Daoy (cell line): ENCODE measurements at places on chromosomes 12 and 14.
A peak's percentile ranks its signal among the peaks of the same experiment; 100 is the strongest.

DNA sequence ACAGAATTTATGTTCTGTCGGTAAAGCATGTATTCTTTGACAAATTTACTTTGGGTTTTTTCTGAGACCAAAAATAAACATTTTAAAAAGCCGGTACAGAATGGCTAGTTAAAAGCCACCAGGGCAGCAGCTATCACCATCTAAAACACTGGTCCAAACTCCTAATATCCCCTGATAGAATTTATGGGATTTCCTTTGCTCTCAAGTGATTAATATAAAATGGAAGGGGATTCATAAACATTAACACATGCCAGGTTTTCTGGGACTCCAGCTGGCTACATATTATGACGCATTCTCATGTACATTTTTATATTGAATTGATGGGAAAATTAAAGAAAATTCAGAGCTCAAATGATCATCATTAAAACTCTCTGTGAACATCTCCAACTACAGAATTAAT, 640.8 kb downstream of the C12orf50 start:
- DNase-seq = no peak

- no peak for DNase-seq
These were observed 81.9 kb upstream of the ZFP36L1 start for GRCh38 chr14:68874746-68875155.

DNA sequence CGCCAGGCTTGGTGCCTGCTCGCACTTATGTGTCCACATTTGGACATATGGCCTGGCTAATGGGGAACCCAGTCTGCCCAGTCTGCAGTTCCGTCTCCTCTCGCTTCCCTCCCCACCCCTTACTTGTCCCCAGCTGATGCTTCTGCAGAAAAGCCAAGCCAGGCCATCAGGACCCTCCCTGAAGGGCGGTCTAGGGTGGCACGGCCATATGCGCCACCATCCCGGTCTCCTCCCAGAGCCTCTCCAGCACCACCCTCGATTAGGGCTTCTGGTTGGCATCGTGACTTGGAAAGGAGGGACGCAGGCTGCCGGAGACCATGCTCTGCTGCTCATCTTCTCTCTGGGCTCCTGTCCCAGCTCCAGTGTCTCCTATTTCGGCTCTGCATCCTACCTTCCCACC, 54.6 kb downstream of the CALM1 start:
- DNase-seq = no peak

GRCh38 chr12:19431407-19432308, 7.6 kb upstream of the AEBP2 start:
- no peak for DNase-seq

DNA sequence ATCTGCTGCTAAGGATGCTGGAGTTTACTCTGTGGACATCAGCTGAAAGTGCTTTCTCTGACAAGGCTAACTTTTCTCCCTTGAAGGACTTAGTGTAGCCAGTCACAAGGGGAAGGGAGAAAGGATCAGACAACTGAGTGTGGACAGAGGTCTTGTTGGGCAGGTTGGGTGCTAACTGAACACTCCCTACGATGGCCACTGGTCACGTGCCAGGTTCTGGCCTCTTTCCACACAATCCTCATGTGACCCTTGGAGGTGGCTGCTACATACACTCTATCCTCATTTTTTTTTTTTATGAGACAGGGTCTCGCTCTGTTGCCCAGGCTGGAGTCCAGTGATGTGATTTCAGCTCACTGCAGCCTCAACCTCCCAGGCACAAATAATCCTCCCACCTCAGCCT, 39.7 kb downstream of the FOXN4 start:
- no peak for DNase-seq

- DNase-seq = no peak
These were observed 9.1 kb downstream of the HEATR5A start for GRCh38 chr14:31411218-31411727.

GRCh38 chr12:124780752-124781685, 82.6 kb downstream of the SCARB1 start:
- no peak for DNase-seq

- DNase-seq = no peak
These were observed 11.0 kb downstream of the ITFG2 start for GRCh38 chr12:2823483-2823882.

GRCh38 chr14:95156161-95157047, 925 bp downstream of the DICER1 start:
- peak; percentile 39 for DNase-seq

DNA sequence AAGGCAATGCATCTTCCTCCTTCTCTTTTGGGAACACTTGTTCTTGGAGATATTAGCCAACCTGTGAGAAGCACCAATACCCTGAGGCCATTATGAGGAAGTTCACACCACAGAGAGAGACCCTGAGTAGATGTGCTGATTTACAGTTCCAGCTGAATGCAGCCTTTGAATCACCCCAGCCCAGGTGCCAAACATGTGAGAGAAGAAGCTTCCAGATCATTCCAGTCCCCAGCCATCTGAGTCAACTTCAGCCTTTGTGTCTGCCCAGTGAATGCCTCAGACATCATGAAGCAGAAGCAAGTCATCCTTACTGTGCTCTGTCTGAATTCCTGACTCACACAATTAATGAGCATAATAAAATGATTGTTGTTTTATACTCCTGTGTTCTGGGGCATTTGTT, 25.1 kb downstream of the C12orf42 start:
- peak; percentile 24 for DNase-seq

GRCh38 chr14:75293920-75294648, 15.5 kb downstream of the FOS start:
- peak; percentile 96 for DNase-seq

DNA sequence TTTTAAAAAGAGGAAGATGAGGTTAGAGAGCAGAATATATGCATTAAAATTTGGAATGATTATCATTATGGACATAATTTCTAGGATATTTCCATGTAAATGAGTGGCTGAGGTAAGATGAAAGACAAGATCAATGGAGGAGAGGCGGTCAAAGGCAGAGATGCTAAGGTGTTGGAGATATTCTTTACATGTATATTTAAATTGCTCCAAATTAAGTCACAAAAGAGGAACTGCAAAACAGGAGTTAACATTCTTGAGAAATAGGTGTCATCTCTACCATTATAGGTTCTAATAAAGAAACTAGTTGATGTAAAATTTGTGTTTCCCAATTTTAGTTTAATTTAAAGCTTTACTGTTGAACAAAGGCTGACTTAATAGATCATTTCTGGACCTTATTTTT, 268.5 kb upstream of the PPFIA2 start:
- no peak for DNase-seq

- DNase-seq = no peak
These were observed 235.4 kb upstream of the E2F7 start for GRCh38 chr12:77300811-77301210.

- no peak for DNase-seq
These were observed 40.0 kb downstream of the MYBPC1 start for GRCh38 chr12:101634724-101635123.

DNA sequence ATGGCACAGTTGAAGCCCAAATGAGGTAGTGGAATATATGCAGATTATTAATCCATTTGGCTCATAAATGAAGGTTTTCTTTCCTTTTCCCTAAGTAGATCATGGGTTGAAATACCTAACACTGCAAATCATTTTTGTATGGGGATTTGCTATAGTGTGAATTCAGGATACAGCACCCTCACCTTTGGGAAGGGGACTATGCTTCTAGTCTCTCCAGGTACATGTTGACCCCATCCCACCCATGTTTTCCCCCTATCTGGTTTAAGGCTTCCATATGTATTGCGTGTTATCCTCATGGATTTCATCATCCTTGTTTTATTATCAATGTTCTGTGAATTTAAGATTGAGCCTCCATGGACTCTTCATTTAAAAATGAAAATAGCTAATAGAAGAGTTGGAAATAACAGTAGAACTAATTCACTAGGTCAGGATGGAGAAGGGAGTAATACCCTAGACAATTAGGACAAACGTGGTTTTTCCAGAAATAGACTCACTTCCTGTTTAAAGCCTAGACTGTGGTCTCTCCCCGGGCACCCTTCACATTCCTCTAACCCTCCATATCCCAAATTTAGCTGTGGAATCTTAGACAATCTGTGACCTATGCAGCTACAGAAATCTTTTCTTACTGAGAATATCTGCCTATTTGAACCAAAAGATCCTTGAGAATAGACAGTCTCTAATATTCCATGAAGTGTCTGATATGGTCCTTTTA, 56.5 kb downstream of the DAD1 start:
- DNase-seq = peak; percentile 50

GRCh38 chr14:22565391-22565945, 23.6 kb downstream of the DAD1 start:
- no peak for DNase-seq

DNA sequence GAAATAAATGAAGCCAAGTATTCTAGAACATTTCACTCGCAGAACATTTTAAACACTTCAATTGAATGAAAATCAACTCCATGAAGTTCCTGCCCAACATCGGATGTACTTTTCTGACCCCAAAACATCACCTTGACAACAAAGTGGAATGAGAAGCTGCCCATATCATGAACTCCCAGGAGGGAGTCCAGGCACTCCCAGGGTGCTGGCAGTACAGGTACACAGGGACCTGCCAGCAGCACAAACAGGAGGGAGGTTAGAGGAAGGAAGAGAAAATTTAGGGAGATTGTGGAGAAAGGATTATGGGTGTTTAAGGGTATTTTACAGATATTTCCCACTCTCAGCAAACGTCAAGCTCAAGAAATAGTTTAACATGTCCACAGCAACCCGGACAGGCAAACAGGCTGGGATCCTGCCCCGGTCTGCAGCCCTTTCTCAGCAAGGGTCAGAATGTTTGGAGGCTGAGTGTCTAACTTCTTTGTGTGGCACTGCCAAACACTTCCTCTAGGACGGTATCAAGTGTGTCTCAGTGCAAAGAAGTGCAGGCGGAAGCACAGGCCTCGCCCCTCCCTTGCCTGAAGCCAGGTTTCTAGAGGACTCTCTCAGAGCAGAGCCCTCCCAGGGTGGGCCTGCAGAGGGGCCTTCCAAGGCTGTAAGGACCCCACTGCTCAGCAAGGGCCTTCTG, 72.2 kb downstream of the SETD3 start:
- DNase-seq = no peak

DNA sequence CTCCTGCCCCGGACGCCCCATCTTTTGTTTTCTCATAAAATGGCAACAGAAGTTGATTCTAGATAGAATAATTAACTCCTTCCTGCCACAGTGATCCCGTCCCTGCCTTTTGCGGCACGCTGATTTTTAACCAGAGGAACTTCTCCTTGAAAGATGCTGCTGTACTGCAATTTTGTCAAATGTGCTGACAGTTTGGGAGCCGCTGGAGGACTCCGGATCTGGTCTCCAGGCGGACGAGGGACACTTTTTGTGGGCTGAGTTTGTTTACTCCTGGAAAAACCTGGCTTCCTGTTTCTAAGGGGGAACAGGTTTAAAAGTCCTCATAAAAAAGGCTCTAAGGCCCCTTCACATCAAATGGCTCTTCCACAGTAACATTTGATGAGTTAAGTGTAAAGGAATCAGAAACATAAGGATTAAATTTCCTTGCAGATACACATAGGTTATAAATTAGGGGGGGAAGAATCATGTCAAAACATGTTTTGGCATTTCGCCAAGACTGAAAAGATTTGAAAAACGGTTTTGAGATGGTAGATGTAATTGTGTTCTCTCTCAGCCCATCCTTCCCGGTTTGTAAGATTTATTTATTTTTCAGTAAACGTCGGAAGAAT, 15.5 kb downstream of the FZD10 start:
- no peak for DNase-seq

GRCh38 chr12:15987696-15988095, 76.6 kb downstream of the DERA start:
- DNase-seq = no peak

- DNase-seq = no peak
These were observed 16.7 kb downstream of the P2RX2 start for GRCh38 chr12:132635076-132635955.

- DNase-seq = peak; percentile 60
These were observed 12.9 kb upstream of the CALM1 start for GRCh38 chr14:90383731-90384542.

DNA sequence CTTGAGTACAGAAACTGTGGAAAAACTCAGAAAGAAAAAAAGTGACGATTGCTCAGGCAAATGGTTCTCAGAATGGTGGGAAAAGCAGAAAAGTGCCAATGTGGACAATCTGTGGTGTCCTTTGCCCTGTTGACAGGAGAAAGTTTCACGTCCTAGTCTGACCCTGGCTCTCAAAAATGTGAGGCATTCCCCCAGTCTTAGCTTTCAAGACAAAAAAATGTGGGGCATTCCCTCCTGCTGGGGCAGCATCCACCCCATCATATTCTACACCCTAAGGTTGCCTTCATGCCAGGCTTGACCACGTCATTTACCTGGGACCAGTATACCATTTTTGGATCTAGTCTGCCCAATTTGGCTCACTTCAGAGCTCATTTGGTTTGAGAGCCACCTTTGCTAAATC, 20.7 kb upstream of the ANAPC7 start:
- no peak for DNase-seq

GRCh38 chr14:39446131-39446744, 14.0 kb upstream of the FBXO33 start:
- no peak for DNase-seq

- peak; percentile 29 for DNase-seq
These were observed 485.1 kb downstream of the ZFP36L1 start for GRCh38 chr14:68307790-68308168.

DNA sequence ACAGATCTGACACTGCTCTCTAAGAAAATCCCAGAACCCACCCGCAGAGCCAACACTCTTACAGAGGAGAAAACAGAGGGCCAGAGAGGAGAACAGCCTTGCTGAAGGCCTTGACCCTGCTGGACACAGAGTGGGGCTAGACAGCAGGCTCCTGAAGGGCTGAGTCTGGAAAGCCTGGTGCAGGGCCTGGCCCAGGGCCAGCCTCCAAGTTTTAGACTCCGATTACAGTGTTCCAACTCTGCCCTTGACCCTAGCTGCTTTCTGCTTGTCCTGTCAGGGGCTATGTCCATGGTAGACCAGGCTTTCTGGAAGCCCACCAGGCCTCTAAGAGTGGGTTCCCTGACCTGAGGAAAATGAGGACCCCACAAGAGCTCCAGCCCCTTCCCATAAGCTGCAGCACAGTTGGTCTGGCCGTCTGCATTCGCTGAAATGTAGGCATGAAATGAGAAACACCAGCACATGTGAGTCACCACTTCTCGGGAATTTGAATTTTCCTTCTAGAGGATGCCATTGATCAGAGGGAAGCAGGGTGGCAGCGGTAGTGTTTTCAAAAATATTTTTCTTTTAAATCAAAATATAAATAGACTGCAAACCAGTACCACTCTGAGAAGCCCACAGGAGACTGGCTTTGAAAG, 154.4 kb downstream of the CALM1 start:
- DNase-seq = no peak

GRCh38 chr12:42141981-42142606, 2.6 kb downstream of the GXYLT1 start:
- no peak for DNase-seq

DNA sequence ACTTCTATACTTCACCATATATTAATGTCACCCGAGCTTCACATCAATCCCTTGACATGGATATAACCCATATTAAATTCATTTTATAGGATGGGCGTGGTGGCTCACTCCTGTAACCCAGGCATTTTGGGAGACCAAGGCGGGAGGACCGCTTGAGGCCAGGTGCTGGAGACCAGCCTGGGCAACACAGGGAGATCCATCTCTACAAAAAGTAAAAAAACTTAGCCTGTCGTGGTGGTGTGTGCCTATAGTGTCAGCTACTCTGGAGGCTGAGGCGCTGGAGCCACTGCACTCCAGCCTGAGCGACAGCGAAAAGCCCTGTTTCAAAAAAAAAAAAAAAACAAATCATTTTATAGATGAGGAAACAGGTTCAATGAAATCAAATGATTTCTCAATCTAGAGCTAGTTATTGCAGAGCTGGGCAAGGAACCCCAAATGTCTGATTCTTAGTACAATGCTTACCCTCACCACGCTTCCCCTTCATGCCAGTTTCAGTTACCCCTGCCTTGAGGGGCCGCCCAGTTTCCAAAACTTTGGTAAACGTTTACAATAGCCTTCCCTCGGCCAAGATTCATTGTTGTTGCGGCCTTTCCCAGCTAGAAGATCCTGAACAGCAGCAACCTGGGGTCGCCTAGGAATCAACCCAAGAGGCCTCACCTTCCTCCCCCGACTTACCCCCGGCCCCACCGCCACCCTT, 751 bp downstream of the PSMB5 start:
- no peak for DNase-seq
